ENCODE measurements at places on chromosomes 1 and 21.
A peak's percentile ranks its signal among the peaks of the same experiment; 100 is the strongest.

DNA sequence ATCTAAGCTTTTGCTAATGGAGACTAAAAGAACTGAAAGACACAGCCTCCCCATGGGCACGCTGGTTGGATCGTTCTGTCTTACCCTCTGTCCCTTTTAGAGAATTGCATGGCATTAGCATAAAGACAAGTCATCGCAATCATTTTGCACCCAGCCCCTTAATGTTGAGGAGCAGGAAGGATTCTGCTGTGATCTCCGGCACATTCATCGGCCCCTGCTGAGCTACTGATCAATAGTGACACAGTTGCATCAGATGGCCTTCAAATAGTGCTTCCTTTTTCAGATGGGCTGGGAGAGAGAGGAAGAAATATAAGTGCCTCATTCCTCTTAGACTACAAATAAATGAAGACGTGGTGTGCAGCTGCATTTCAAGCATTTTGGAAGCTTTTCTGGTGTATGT, 75.4 kb downstream of the NOS1AP start:
- DNase-seq: no peak

DNA sequence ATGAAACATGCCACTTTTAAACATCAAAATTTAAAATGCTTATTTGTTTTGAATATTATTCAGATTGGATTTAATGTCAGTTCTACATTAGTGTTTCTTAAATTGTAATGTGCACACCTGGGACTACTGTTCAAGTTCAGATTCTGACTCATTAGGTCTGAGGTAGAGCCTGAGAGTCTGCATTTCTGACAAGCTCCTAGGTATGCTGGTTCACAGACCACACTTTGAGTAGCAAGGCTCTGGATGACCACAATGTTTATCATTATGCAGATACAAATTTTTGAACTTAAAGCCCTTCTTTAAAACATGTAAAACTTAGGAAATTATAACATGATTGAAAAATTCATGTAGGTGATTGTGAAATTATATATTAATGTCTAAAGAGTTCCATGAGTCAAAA, 40.2 kb downstream of the TTLL7 start:
- no peak for DNase-seq

DNA sequence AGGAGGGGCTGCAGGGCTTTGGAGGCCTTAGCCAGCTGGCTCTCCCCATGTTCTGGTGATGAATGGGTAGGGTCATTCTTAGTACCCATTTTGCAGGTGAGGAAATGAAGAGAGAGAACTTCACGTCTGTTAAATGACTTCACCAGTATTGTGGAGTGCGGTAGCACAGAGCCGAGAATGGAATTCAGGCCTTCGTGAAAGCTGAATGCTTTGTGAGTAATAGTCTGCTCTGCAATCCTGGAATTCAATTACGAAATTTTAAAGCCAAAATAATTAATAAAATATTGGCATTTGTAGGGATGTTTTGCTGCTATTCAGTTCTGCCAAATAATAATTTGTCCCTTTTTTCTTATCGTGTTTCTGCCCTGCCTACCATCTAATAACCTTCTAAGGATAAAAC, 197.7 kb downstream of the GREM2 start:
- peak; percentile 90 for DNase-seq

DNA sequence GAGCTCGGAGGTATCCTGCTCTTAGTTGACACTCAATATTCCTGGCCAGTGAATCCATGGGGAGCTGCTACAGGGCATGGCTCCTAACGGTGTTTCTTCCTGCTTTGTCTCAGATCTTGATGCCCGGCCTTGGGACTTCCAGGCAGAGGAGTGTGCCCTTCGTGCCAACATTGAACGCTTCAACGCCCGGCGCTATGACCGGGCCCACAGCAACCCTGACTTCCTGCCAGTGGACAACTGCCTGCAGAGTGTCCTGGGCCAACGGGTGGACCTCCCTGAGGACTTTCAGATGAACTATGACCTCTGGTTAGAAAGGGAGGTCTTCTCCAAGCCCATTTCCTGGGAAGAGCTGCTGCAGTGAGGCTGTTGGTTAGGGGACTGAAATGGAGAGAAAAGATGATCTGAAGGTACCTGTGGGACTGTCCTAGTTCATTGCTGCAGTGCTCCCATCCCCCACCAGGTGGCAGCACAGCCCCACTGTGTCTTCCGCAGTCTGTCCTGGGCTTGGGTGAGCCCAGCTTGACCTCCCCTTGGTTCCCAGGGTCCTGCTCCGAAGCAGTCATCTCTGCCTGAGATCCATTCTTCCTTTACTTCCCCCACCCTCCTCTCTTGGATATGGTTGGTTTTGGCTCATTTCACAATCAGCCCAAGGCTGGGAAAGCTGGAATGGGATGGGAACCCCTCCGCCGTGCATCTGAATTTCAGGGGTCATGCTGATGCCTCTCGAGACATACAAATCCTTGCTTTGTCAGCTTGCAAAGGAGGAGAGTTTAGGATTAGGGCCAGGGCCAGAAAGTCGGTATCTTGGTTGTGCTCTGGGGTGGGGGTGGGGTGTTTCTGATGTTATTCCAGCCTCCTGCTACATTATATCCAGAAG, 16.7 kb downstream of the ALX3 start:
- DNase-seq: peak; percentile 54

DNA sequence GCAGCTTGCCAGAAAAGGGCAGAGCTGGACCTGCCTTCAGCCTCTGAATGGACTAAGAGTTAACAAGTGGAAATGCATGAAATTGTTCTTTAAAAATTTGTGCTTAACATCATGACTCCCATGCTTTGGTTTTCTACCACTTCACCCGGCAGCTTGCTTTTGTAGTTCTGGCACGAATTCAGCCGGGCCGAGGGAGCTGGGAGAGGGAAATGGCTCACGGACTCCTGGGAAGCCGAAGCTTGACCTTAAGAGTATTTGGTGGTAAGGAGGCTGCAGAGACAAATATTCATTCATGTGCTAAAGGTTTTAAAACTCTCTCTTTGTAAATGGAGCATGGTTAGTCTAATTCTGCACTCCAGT, 17.2 kb upstream of the GFI1 start:
- peak; percentile 24 for DNase-seq

- peak; percentile 30 for DNase-seq
These were observed 12.7 kb downstream of the TPM3 start for GRCh38 chr1:154178911-154179811.

GRCh38 chr1:12125422-12126355, 41.1 kb upstream of the TNFRSF1B start:
- DNase-seq: peak; percentile 29

DNA sequence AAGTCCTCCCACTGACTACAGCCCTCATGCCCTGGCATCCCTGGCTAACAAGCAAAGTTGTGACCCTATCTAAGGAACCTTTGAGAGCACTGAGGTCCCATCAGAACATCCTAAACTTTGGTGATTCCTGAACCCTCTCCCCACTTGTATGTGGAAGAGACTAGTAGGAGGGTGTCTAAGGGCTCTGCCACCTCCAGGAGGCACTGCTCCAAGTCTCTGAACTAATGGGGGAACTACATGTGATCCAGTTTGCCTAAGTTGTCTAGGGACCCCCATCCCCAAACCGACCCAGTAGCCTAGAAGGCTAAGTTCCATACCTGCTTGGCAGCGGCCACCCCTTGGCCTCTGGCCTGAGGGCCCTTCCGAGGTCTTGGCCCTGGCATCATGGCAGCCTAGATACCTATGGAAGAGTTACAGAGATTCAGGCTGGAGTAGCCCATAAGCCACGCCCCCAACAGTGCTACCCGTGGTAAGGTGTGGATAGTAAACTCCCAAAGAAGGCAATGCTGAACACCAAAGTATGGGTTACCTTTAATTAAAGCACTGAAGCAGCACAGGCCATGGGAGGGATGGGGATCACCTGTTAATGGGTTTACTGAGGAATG, 1.7 kb downstream of the CC2D1B start:
- no peak for DNase-seq

GRCh38 chr1:178688244-178688643, 36.8 kb upstream of the RALGPS2 start:
- DNase-seq: peak; percentile 83
